CD14-positive monocyte (primary cell): ENCODE measurements at places on chromosomes 12 and 14. TPM values are rescaled to one million over a fixed set of nuclear protein-coding genes. Genes with fewer than 3 reads are reported as not detected.

DNA sequence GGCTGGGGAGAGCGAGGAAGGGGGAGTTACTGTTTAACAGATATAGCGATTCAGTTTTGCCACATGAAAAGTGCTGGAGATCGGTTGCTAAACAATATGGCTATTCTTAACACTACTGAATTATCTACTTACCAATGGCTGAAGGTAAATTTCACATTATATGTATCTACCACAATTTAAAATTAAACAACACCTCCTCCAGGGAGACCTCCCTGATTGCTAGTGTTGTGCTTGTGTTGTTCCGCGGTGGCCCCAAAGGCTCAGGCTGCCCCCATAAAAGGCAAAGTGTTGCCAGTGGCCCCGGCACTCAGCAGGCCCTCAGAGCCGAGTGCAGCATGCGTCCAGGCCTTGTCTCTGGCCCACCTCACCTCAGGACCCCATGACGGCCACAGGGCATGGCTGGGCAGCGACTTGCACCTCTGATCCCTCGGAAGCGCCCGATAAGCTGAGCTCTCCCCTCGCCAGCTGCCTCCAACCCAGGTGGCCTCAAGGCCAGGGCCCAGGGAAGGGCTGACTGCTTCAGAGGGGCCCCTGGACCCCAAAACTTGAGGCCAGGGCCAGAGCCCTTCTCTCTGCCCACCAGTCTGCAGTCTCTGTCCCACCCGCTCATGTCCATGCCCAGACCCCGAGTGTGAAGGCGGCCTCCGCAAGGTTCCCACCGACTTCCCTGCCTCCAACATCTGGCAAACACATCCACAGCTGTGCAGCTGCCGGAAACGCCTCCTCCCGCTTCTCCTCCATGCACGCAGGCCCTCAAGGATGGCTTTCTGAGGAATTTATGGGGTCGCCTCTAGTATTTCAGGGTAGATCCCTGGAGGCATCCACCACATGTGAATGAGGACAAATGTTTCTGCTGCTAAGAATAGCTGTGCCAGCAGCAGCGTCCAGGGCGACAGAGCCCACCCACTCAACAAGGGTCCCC lies 60.0 kb downstream of the NCOR2 start:
- no peak for DNase-seq

DNA sequence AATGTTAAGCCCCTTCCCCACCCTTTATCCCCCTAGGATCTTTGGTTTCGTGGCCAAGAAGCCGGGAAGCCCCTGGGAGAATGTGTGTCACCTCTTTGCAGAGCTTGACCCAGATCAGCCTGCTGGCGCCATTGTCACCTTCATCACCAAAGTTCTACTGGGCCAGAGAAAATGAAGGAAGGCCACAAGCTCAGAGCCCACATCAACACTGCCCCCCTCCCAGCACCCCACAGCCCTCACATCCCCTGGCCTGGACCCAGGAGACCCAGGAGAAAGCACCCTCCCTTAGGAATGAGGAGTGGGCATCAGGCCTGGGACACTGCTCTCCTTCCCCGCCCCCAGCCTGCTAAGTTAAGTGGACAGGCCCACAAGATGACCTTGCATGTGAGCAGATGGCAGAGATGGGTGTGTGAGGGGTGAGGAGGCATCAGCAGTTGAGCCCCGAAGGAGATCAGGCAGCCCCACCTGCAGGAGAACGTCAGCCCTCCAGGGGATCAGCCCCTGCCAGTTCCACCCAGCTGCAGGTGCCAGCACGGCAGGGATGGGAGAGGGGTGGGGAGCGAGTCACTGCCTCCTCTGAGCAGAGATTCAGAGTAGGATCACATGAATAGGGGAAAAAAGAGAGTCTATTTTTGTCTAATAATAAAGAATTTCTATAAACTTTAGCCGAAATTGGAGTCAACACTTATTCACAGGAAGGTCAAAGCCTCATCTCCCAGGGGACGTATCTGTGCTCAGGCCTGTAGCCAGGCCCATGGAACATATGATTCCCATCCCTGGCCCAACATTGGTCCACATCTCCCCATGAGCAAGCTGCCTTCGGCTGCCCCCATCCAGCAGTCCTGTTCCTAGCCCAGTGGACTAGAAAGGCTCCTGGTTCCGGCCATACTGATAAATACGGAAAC lies 14.1 kb downstream of the TNS2 start:
- no peak for DNase-seq

DNA sequence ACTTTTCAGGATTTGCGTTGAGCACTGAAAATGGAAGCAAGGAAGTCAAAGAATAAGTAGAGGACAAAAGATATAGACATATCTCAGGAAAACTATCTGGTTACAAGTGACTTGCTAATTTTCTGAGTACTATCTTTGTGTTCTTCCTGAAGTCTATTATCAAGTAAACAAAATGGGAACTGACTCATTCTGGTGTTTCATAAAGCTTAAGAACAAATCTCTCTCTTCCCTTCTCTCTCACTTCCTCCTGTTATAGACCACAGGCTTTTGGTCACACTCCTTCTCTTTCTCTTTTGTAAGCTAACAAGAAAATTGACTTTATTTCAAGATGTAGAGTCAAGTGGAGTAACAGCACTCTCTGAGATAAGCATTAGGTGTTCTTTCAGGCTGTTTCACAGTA lies 406.6 kb upstream of the SYT1 start:
- DNase-seq, result peak; percentile 57

DNA sequence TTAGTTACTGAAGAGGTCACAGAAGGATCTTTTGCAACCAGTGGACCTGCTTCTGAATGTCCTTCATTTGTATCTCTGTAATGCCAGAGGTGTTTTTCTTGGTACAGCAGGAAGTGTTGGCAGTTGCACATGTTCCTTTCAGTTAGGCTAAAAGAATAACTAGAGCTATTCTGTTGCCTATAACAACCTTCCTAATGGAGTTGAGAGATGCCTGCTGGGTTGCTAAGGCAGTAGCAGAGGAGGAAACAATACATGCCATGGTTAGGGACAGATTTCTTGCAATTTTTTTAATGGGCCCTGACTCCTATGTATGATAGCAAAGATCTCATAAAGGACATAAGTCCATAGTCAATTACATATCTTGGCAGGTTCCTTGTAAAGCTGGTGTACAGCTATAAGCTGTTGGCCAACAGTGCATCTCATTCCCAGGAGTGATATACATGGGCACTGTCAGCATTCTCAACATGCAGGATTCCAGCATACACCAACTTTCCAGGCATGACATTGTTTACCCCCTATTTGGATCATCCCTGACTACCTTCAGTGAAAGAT lies 556.6 kb downstream of the CCER1 start:
- no peak for DNase-seq

DNA sequence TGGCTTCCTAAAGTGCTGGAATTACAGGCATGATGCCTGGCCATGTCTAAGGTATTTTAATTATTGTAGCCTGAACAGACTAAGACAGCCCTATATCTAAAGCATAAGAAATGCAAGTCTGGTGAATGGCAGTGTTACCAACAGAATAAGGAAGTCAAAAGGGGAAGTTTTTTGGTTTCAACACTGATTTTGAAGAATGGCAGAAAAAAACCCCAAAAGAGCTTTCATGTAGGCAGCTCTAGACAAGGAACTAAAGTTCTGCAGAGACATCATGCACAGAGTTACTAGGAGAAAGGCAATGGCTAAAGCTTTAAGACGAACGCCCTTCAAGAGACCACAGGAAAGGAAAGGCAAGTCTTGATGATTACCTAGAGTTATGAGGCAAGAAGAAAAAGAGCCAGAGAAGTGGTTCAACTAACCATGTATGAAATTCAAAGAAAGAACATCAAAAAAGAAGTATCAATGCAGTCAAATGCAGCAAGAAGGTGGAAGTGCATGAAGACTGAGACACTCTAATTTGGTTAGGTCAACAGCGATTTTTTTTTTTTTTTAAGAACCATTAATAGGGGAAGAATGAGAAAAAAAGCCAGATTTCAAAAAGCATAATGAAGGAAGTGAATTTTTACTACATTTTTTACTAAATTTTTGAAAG lies 50.8 kb downstream of the RPS6KA5 start:
- DNase-seq, result peak; percentile 98

DNA sequence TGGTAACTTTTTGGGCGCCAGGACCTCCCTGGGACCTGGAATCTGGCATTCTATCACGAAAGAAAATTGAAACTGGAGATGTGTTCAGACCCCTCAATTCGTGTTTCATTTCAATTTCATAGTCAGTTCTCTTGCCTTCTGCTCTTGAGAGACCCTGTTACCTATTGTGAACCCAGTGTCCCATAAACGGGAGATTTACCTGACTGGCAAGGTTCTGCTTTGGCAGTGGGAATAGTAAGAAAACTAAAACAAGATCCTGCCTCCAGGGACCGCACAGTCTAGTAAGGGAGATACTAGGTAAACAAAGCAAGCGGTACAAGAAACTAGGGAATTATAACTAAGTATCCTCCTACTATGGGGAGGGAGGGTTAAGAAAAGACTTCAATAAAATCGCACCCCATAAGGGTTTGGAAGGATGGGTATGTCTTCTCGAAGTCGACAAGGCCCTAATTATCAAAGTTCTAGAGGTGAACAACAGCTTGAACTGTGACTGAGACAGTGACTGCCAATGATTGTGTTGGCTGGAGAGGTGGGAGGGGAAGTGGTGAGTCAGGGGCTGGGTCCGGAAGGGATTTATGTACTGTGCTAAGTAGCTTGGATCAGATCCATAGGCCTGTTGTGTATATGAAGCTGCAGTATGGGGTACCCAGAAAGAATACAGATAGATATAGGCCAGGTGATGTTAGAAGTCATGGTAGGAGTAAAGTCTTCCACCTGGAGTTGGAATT lies 754 bp downstream of the ACSS3 start:
- no peak for DNase-seq

DNA sequence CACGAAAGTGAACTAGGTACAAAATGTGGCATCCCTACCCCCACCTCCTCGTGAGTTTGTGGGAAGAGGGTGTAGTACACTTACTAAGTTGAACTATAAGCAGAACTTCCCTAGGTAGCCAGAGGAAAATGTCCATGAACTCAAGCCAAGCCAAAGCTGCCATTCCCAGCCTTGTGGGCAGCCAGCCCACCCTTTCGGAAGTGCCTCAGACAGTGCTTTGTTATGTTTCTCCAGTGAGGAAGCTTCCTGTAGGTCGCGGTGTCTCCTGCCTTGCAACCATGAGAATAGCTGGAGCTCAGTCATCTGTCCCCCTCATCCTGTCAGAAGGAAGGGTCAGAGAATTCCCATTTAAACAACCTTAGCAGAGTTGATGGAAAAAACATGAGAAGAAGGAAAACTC lies 266.9 kb downstream of the DUSP6 start:
- DNase-seq, result no peak

- DNase-seq, result no peak
Measured at GRCh38 chr12:87201598-87201997, 827.6 kb downstream of the C12orf50 start.

DNA sequence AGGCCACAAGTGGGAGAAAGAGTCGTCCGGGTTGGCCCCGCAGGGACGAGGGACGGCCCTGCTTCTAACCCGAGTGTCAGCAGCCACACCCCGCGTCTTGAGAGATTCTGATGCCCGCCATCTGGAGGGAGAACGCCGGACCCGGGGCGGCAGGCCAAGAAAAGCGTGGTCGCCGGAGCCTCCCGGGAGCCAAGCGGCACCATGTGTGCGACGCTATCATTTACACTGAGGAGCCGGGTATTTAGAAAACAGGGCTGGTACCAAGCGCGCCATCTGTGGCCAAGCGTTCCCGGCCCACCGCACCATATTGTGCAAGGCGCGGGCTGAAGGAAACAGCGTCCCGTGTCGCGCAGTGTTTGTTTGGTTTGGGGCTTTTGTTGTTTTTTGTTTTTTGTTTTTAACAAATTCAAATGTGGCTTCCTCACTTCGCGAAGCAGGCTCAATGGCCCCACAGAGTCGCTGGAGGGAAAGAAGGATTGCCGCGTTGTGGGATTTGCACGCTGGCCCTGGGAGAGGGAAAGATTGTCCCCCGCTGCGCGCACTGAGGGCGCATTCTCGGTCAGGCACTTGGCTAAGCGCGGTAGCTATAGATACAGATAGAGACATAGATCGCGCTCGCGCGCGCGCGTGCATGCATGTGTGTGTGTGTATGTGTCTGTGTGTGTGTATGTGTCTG lies 153.8 kb downstream of the BCL11B start:
- no peak for DNase-seq

DNA sequence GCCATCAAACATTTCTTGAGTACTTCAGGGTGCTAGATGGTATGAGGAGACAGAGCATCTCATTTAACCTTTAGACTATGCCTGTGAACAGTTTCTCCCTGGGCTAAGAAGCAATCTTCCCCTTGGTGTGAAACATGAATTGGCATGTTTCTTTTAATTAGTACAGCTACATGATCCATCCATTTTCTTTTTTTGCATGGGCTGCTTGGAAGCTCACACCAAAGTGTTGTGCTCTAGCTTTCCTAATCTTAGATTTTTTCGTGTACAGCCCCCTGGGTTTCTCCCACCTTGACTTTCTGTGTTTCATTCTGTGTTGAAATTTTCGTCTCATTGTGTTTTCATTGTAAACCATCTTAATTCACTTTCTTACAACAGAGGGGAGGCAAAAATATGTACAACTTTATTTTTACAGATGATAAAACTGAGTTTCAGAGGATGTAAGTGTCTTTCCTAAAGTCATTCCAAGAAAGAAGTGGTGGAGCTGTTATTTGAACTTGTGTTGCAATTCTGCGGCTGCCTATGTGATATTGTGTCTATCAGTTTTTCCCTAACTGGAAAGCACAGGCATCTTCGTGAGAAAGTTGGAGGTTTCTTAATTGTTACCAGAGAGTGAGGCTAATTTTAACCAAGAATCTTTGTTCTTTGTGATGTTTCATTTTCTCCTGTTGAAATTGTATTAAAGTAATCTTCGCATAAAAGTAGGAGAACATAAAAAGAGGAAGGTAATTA lies 64.5 kb downstream of the DAAM1 start:
- peak; percentile 3 for DNase-seq

GRCh38 chr12:104624529-104624928 lies 167.8 kb downstream of the CHST11 start:
- no peak for DNase-seq

Gene ZFHX2
- polyA plus RNA-seq, result 0.07 TPM

Gene OAS2
- polyA plus RNA-seq, result 55.9 TPM

Gene PLEKHD1
- polyA plus RNA-seq, result not detected

Gene ABCC9
- polyA plus RNA-seq, result not detected

Gene BIN2
- polyA plus RNA-seq, result 120 TPM
